ENCODE measurements at places on chromosomes 11 and 22.

DNA sequence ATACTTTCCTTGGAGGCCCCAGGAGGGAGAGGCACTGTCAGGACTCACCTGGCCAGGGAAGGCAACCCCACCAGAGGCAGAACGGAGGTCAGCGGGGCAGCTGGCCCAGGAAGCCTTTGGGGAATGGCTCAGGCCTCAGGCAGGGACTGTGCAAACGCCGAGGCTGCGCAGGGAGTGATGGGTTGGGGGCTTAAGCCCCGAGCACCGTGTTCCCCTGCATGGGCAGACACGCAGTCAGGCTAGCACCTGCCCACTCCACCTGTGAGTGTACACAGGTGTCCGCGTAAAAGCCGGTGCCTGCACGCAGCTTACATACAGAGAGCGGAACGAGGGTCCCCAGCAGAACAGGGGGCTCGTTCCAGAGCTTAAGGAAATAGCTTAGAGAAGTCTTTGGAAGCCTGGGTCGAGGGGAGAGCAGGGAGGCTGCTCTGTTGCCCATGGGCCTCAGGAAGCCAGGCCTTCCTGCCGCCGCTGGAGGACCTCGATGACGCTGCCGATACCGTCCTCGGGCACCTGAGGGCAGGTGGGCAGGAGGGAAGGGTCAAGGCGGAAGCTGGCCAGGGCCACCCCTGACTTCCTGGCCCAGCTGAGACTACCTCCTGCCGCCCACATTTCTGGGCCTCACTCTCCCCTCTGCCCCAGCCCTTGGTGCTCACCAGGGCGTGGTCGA, 4.0 kb downstream of the CASTOR1 start:
- no peak for DNase-seq

DNA sequence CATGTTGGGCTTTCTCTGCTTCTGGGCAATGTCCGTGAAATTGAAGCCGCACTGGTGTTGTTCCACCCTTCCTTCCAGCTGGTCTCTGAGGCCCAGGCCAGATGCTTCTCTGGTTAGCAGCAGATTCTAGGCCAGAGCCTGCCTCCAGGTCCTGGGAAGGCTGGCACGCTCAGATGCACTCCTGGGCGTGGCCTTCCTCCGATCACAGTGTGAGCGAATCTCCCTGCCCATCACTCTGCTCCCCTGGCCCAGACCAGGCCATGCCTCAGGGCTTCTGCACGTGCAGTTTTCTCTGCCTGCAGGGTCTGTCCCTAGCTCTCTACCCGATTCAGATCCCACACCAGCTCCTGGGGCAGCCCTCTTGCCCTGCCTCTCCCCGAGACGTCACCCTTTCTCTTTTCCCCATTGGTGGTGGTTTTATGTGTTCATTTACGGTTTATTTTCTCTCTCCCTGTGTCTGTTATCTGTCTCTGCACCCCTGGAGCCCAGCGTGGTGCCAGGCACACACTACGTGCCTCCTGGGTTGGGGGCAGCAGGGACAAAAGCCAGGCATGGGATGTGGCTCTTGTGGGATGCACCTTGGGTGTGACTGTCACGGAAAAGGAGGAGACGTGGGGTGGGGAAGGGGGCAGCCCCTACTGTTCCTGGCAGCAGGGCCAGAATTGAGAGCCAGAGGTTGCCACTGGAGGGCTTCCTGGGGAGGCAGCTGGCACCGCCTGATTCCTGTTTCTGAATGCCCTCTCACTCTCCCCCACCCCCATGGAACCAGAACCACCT, 66.0 kb downstream of the KCNQ1 start:
- no peak for DNase-seq

GRCh38 chr11:93510196-93510873, 32.9 kb downstream of the SMCO4 start:
- DNase-seq: no peak

DNA sequence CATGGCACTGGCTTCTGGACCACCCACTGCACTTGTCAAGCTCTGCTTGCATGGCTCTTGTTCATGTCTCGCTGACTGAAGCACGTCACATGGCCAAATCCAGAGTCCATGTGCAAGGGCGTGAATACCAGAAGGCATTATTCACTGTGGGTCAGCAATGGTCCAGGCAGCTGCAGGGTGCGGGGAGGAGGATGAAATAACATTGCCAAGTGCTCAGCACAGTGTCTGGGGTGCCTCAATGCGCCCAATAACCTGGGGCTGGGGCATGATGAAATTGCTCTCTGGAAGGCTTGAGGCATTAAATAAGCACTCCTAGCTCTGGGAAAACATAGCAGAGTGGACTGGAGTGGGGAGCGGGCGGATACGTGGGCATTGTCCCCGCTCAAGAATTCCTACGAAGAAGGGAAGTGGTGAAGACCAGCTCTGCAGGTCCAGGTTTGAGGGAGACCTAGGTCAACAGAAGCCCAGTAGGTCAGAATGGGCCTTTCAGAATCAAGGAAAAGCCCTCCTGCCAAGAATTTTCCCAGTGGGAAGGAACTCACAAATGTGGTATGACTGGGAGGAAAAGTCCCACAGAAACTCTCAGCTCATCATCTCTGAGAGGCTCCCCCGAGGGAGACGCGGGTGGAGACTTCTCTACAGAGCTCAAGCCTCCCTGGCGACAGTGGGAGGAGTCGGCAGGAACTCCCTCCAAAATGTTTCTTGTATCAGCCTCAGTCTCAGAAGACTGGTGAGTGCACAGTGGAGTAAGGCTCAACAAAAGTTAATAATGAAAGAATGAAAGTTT, 15.3 kb upstream of the ACCSL start:
- no peak for DNase-seq

GRCh38 chr11:113405724-113406478, 18.3 kb downstream of the ANKK1 start:
- DNase-seq: no peak

DNA sequence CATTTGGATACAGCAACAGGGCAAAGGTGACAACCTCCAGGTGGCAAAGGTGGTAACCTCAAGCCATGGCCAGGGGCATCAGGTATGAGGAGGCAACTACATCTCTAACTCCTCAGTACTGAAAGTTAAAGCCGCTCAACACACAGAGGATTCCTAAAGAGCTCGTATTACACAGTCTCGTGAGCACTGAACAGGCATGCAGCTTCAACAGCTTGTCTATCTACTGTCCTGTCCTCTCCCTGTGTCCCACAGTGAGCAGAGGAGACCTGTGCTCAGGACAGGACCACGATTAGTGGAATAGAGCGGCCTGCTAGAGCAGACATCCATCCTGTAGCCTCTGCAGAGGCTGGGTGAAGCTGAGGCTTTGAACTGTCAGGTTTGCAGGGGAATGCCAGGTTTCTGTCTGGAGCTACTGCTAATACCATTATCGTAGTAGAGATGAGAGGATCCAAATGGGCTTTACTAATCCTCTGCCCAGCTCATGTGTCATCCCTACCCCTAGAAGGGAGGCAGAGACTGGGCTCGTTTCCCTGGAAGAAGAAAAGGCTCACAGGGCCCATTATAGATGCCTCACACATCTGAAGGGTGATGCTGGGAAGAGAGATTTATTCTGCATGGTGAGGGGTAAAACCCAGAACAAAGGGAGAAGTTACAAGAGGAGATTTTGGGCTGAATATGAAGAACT, 415.2 kb downstream of the LARGE1 start:
- DNase-seq: no peak

DNA sequence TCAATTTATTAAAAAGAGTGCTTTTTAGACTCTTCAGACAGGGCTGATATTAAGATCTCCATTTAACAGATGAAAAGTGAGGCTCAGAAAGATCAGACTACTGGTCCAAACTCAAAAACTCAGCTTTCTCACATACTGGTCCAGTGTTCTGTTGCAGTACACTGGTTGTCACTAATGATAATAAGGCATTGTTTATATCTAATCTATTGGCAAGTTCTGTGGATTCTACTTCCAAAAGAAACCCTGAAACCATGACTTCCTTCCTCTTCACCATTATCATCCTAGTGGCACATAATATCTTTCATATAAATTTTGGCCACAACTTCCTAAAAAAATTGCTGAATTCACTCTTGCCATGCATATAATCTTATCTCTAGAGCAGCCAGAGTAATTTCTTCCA, 36.9 kb downstream of the F2 start:
- DNase-seq: no peak

- DNase-seq: no peak
These were observed 47.7 kb upstream of the PPP6R3 start for GRCh38 chr11:68412593-68413475.

GRCh38 chr11:86219311-86220193, 25.0 kb upstream of the EED start:
- no peak for DNase-seq

DNA sequence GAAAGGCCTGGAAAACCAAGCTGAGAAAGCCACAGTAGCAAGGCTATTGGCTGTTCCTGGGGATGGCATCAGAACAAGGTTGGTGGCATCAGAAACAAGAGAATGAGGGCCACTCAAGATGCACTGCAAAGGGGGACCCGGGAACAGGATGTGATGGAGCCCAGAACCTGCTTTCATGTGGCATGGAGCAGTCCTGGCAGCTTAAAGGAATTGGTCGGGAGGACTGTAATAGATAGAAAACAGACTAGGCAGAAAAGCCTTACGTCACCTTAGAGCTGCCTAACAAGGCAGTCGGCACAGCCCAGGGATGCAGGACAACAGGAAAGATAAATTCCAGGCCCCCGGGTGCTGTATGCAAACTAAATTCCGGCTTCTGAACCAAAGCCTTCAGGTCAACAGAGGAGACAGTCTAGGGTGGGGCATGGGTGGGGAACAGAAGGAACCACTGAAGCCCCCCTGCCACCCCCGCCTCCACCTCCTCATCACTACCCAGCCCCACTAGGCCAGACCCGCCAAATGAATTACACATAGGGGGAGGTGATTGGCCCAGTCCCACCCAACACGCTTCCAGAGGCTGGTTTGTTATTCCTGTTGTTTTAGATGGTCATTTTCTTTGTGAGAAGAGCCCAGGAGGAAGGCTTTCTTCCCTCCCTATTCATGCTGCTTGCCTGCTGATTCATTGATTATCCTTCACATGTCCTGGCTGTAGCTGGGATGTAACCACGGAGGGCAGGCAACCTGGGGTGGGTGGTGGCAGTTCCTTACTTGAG, 25.7 kb upstream of the LRRC55 start:
- DNase-seq: no peak
